ENCODE measurements at places on chromosomes 4 and X.

GRCh38 chr4:47155919-47156318 is 124.6 kb downstream of the GABRB1 start:
- no peak for DNase-seq

DNA sequence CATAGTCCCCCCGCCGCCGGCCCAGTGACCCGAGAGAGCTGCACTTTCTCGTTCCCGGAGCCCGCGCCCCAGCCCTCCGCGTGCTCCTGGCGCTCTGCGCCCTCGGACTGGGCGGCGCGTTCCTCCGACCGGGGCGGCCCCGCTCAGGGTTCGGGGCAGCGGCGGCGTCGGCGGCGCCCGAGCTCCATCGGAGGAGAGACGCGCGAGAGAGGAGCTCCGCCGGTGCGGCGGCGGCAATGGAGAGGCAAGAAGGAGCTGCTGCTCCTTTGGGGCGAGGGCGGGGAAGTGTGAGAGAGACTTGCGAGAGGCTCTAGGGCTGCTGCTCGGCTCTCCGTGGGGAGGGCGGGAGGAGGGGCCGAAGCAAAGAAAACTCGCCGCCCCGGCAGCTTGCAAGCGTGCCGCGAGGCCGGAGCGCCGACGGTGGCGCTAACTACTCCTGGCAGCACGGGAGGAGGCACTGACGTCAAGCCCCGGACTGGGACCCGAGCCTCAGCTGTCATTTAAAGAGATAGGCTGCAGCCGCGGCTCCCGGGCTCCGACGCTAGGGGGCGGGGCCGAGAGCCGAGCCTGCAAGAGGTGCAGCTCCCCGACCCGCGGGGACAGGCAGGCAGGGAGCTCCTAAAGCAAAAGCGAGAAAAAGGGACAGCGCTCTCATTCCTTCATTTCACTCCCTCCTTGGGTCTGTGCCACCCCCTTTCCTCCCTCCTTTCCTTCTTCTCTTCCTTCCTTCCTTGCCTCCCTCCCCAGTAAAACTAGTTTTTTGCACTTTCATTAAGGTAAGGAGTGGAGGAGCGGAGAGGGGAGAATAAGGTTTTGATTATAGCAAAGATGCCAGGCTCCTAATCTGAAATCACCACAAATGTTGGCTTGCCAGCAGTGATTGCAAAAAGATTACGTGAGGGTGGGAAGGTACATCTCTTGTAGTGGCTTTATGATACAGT is at the start of gene KCTD8:
Gene KCTD8, minus strand, starts transcription at position 289 of the 941 bp plus-strand sequence.
- peak; percentile 61 for DNase-seq

DNA sequence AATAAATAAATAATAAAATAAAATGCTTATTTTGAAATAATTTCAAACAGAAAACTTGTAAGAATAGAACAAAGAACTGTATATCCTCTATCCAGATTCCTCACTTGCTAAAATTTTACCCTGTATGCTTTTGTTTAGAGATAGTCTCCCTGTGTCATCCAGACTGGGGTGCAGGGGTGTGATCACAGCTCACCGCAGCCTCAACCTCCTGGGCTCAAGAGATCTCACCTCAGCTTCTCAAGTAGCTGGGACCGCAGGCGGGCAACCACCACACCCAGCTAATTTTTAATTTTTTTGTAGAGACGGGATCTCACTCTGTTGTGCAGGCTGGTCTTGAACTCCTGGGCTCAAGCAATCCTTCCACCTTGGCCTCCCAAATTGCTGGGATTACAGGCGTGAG is 17.5 kb upstream of the ARAF start:
- no peak for DNase-seq

DNA sequence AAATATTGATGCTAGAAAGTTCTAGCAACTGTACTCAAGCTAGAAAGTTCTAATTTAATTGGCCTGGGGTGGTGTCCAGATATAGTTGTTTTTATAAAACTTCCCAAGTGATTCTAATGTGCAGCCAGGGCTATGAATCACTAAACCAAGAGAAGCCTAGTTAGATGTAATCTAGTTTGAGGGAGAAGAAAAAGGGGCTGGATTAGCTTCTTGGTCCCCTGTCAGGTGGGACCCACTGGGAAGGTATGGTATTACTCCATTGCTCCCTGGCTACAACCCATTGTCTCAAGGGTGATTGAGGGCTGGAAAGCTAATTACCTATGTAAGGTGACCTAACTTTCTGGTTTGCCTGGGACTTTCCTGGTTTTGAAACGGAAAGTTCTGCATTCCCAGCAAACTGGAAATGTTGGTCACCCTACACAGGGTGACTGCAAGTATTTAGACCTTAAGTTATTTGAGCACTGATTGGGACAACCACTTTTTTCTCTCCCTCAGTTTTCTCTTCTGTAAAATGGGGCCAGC is 23.9 kb upstream of the MSN start:
- peak; percentile 36 for DNase-seq

- DNase-seq = no peak
These were observed 8.1 kb upstream of the KLHL2 start for GRCh38 chr4:165199286-165199685.

DNA sequence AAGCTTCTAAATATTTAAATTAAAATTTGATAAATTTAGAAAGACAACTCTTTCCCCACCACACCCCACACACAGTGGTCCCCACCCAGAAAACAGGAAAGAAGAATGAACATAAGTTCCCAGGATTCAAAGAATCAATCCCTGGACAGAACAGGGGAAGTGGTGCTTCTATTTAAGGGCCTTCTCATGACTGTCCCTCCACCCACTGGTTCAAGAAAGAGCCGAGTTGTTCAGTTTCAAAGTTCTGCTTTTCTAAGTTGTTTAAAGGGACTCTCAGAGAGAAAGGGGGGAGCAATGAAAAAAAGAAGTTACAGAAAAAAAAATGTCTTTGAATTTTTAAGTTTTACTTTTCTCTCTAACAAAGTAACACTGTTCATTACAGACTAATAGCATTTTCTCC is 195.8 kb downstream of the PDGFC start:
- DNase-seq = no peak

DNA sequence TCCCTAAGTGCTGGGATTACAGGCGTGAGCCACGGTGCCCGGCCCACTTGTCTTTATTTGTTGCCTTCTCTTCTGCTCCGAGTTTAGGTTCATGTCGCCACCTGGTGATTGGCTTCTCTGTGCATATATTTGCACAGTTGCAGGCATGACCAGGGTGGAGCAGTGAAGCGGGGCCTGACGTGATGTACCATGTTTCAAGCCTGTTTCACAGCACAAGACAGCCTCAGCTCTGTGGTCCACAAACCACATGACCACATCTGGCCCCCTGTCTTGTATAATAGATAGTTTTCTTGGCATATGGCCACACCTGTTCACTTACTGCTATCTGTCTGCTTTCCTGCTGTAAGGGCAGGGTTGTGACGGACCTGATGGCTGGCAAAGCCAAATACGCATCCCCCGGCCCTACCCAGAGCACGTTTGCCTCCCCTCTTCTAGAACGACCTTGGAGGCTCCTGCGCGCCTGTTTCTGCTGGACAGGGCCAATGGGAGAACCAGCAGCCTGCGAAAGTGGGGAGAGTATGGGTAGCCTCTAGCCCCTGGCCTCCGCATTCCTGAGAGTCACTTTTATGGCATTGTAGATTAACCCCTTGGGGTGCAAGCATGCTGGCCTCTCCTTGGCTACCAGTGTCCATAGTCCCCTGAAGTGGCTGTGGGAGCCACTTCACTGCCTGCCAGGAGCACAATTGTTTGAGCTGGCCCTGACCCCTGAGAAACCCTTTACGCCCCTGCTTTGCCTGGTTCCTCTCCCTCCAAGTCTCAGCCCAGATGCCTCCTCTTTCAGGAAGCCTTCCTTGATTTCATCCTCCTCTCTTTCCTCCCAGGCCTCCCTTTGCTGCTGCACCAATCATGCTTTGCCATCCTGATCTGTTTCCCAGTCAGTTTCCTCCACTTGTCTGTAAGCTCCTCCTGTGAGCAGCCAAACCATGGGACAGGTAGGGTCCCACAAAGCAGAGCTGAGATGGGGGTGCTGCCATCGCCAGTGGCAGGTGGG is 6.0 kb upstream of the SH3TC1 start:
- DNase-seq = peak; percentile 60

DNA sequence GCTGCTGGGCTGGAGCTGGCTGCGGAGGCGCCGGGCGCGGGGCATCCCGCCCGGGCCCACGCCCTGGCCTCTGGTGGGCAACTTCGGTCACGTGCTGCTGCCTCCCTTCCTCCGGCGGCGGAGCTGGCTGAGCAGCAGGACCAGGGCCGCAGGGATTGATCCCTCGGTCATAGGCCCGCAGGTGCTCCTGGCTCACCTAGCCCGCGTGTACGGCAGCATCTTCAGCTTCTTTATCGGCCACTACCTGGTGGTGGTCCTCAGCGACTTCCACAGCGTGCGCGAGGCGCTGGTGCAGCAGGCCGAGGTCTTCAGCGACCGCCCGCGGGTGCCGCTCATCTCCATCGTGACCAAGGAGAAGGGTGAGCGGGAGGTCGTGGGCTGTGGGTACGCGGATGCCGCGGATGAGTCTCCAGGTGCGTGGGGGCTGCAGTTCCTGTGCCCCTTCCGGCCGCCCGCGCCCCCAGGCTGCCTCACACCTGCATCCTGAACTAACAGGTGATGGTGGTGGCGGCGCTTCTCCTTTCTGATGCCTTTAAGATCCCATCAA is 499 bp downstream of the CYP2U1 start:
- no peak for DNase-seq

GRCh38 chrX:3326681-3327080 is 19.8 kb downstream of the MXRA5 start:
- peak; percentile 53 for DNase-seq

GRCh38 chrX:40094900-40095582 is 2.7 kb downstream of the BCOR start:
- DNase-seq = no peak

- peak; percentile 14 for DNase-seq
These were observed 20.6 kb downstream of the SLC39A8 start for GRCh38 chr4:102324730-102325129.

- peak; percentile 8 for DNase-seq
These were observed 43.3 kb downstream of the REPS2 start for GRCh38 chrX:16989750-16990149.

DNA sequence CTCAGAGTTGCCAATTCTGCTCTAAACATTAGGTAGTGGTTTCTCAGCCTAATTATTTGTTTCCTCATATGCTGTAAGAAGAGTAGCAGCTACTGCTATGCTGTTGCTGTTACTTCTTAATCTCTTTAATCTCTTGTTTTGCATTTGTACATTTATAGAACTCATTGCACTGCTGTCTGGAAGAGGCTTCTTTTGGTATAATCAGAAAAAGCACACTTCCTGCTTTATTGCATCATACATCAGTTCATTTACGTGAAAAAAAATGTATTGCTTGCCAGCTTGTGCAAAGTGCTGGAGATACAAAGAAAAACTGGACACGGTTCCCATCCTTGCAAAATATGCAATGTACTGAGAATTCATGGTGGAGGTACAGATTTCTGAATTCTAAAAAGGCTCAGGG is 332.0 kb downstream of the GRXCR1 start:
- peak; percentile 9 for DNase-seq

- no peak for DNase-seq
These were observed 358.7 kb downstream of the IL15 start for GRCh38 chr4:141995056-141995455.

GRCh38 chr4:141348573-141348972 is 127.9 kb downstream of the ZNF330 start:
- no peak for DNase-seq

DNA sequence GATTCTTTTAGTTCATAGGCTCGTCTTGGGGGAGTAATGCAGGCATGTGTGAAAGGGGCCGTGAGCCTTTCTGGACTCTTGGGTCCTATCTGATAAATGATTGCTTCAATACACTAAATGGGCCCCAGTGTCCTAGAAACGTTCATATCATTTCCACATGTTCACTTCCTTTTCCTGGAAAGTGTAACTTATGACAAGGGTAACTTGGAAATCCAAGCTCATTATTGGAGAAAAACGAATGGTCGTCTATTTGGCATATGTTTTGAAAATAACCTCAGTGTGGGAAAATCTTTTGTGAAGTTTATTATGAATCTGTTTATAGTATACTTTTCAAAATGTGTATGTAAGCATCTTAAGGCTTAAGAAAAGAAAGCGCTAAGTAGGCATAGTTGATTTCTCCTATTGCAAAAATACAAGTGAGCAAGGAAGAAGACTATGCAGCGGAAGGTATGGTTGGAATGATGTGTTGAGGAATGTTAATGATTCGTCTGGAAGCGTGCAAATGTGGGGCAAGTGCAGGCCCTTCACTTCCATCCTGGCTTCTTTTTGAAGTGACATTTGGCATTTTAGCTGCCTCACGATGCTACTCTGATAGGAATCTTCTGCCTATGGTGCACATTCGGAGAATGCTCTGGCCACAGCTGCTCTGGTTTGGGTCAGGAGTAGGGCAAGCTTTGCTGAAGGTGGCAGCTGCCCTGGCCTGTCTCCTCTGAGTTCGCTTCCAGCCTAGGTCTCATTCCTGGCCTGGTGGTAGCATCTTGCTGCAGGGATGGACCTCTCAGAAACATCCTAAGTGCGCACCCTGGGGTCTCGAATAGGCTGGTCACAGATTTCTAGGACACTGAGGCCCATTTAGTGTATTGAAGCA is 49.5 kb upstream of the STOX2 start:
- no peak for DNase-seq

- DNase-seq = peak; percentile 99
These were observed 162.4 kb upstream of the GPRIN3 start for GRCh38 chr4:89469930-89470375.

- DNase-seq = no peak
These were observed 1138.1 kb downstream of the ARAP2 start for GRCh38 chr4:35106091-35106734.

DNA sequence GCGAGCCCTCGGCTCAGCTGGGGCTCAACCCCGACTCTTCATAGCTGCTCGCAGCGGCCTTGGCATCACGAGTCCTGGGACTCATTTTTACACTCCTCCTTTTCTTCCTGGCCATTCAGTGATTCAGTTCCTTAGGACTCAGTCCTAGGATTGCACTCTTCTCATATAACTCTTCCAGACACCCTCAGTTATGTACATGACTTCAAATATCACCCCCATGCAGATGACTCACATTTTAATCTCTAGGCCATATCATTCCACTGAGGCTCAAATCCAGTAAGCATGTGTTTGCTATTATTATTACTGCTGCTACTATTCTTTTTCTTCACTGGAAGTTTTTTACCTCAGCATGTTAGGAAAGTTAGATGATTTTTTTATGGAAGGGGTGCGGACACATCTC is 14.4 kb downstream of the ITGB1BP2 start:
- DNase-seq = peak; percentile 83

- no peak for DNase-seq
These were observed 33.5 kb upstream of the KLF3 start for GRCh38 chr4:38630519-38630918.

DNA sequence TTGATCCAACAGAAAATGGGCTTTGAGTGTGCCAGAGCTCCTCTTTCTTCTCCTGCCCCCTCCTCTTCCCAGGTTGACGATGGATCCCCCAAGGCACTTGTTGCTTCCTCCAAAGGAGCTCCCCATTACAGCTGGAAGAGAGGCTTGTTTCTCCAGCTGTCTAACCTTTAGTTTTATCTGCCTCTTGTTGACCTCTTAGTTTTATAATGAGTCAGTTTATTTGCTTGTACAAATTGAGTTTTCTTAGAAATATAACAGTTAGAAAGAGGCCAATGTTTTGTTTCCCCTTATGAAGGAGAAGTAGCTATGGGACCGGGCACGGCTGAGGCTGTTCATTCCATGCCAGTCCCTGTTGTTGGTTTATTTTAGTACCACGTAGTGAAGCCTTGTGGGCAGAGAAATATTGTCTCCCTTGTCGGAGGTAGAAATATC is 158.2 kb downstream of the SPRY1 start:
- no peak for DNase-seq

- no peak for DNase-seq
These were observed 44.6 kb downstream of the CXorf58 start for GRCh38 chrX:23952391-23952790.

- no peak for DNase-seq
These were observed 18.8 kb downstream of the C4orf46 start for GRCh38 chr4:158652920-158653319.
